ENCODE measurements at places on chromosomes 12 and 14. TPM values are rescaled to one million over a fixed set of nuclear protein-coding genes. Genes with fewer than 3 reads are reported as not detected.

DNA sequence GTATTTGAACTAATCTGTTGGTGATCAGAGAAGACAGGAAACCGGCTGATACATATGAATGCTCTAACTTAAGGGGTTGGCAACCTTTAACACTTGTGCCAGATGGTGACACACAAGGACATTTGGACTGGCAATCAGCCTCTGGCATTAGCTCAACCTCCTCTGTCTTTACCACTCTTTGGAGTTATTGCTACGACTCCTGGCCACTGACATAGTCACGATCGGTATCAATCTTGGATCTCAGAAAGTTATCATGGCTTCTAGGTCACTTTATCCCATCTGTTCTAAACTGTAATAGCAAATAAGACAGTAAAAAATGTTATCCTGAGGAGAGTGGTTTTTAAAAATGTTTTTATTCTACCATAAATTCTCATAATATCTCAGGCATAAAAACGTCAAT, 575.2 kb upstream of the MDGA2 start:
- no peak for DNase-seq
- H3K36me3 ChIP-seq, result no peaks in the 10 kb centered on the region
- no peak overlapping the region for H3K27ac ChIP-seq
- H3K4me3 ChIP-seq, result no peak overlapping the region
- no peaks in the 10 kb centered on the region for H3K27me3 ChIP-seq

- H3K27ac ChIP-seq, result no peak overlapping the region
- no peaks in the 10 kb centered on the region for H3K27me3 ChIP-seq
- DNase-seq, result no peak
- no peak overlapping the region for H3K4me3 ChIP-seq
- no peaks in the 10 kb centered on the region for H3K36me3 ChIP-seq
- H3K4me1 ChIP-seq, result no peaks in the 10 kb centered on the region
Observed at GRCh38 chr12:62876938-62877548, 57.9 kb downstream of the PPM1H start.

DNA sequence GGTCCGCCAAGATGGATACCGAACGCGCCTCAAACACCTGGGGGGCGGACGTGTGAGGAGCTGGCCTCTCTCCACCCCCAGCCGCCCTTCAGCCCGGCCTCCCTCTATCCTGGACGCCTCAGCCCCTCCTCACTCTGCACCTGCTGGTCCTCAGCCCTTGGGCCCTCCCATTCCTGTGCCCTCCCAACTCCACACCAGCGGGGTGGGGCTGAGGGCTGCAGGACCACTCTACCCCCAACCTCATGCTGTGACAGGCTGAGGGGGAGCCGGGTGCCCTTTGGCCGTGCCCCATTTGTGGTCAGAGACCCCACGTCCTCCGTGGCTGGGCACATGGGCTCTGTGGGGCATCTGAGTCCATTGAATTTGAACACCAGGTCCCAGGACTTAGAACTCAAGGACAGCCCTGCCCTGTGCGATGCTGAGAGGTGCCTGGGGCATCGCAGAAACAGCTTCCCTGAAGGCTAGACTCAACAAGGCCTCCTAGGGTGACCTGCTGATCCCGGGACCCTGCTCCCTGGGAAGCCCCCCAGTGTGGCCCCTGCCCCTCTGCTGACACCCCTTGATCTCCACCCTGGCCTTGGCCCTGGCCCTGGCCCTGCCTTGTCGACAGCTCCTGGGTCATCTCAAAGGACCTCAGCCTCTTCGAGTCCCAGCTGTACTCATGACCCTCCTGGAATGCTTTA, 82.0 kb upstream of the SFSWAP start:
- no peak overlapping the region for H3K4me3 ChIP-seq
- peaks cover 11% of the 10 kb centered on the region for H3K4me1 ChIP-seq
- no peak overlapping the region for H3K27ac ChIP-seq
- H3K36me3 ChIP-seq, result no peaks in the 10 kb centered on the region

CLEC2D gene
- total RNA-seq, result 13.5 TPM

GRCh38 chr12:105355752-105356151, 25.3 kb downstream of the C12orf75 start:
- no peak for DNase-seq
- no peak overlapping the region for H3K27ac ChIP-seq
- H3K36me3 ChIP-seq, result no peaks in the 10 kb centered on the region
- no peaks in the 10 kb centered on the region for H3K27me3 ChIP-seq

GRCh38 chr14:69441948-69442347, 42.6 kb upstream of the PLEKHD1 start:
- no peaks in the 10 kb centered on the region for H3K36me3 ChIP-seq
- H3K27ac ChIP-seq, result no peak overlapping the region
- no peaks in the 10 kb centered on the region for H3K27me3 ChIP-seq
- no peak overlapping the region for H3K4me3 ChIP-seq

- H3K27me3 ChIP-seq, result no peaks in the 10 kb centered on the region
- peak overlapping the region; percentile 35 for H3K27ac ChIP-seq
- peaks cover 52% of the 10 kb centered on the region for H3K4me1 ChIP-seq
- no peaks in the 10 kb centered on the region for H3K36me3 ChIP-seq
Observed at GRCh38 chr14:34364201-34364600, 97.8 kb downstream of the SPTSSA start.

PRB2 gene
- total RNA-seq, result not detected

FOXG1 gene
- not detected for total RNA-seq

- no peak overlapping the region for H3K4me3 ChIP-seq
- peaks cover 17% of the 10 kb centered on the region for H3K4me1 ChIP-seq
- H3K27ac ChIP-seq, result no peak overlapping the region
Observed at GRCh38 chr12:1634149-1634548, 5.1 kb downstream of the WNT5B start.

DNA sequence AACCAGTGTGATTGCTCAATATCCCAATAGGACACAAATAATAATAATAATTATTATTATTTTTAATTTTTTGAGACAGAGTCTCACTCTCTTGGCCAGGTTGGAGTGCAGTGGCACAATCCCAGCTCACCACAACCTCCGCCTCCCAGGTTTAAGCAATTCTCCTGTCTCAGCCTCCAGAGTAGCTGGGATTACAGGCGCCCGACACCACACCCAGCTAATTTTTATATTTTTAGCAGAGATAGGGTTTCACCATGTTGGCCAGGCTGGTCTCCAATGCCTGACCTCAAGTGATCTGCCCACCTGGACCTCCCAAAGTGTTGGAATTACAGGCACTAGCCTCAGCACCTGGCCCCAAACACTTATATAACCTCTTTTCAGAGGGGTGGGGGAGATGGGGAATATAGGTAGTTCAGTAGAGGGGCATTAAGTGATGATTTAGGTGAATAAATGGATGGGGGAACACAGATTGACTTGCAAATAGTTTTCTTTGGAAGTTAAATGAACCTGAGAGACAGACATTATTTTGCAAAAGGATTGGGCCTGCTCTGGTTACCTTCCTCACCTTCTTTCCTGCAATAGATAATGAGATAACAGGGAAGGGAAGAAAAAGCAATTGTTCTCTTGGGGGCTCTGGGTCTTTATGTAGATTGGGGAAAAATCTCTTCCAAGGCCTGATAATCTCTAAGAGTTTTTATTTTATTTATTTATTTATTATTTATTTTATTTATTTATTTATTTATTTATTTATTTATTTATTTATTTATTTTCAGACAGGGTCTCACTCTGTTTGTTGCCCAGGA, 57.7 kb downstream of the RESF1 start:
- no peaks in the 10 kb centered on the region for H3K36me3 ChIP-seq
- H3K27me3 ChIP-seq, result no peaks in the 10 kb centered on the region
- no peak for DNase-seq
- no peak overlapping the region for H3K27ac ChIP-seq
- no peak overlapping the region for H3K4me3 ChIP-seq
- H3K4me1 ChIP-seq, result no peaks in the 10 kb centered on the region

SCNN1A gene
- 55.2 TPM for total RNA-seq

GRCh38 chr12:7068994-7069346, 8.5 kb downstream of the C1S start:
- no peak for DNase-seq
- H3K36me3 ChIP-seq, result peaks cover 32% of the 10 kb centered on the region
- H3K27me3 ChIP-seq, result no peaks in the 10 kb centered on the region
- H3K4me3 ChIP-seq, result no peak overlapping the region
- H3K4me1 ChIP-seq, result peaks cover 24% of the 10 kb centered on the region

- H3K36me3 ChIP-seq, result no peaks in the 10 kb centered on the region
- peak overlapping the region; percentile 99 for H3K27ac ChIP-seq
- H3K4me3 ChIP-seq, result peak overlapping the region; percentile 94
- no peak for DNase-seq
Observed at GRCh38 chr12:6336889-6337853, 4.7 kb downstream of the TNFRSF1A start.

DNA sequence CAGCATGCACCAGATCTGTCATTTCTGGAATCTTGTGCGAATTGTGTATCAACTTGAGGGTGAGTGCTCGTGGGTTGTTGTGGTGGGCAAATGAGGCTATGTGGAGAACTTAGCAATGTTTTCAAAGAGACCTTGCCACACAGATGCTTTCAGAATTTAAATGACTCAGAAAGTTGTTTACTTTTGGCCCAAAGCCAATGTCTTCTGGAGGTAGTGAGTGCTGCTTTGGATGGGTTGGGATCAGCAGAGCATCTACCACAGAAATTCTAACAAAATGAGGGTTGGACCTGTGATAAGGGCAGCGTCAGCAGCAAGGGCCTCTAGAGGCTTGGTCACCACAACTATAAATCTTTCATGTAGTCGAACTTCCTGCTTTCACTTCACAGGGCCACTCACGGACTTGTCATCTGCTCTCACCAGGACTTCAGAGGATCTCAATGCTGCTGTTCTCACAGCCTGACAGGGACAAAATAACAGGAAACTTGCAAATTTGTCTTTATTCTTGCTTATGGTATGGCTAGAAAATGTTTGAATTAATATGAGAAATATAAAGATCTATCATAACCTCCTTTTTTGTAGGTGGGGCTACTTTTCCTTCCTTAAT, 111.4 kb downstream of the DACT1 start:
- DNase-seq, result no peak
- H3K27ac ChIP-seq, result no peak overlapping the region
- H3K4me3 ChIP-seq, result no peak overlapping the region
- peaks cover 38% of the 10 kb centered on the region for H3K4me1 ChIP-seq
- H3K27me3 ChIP-seq, result no peaks in the 10 kb centered on the region
- no peaks in the 10 kb centered on the region for H3K36me3 ChIP-seq

DNA sequence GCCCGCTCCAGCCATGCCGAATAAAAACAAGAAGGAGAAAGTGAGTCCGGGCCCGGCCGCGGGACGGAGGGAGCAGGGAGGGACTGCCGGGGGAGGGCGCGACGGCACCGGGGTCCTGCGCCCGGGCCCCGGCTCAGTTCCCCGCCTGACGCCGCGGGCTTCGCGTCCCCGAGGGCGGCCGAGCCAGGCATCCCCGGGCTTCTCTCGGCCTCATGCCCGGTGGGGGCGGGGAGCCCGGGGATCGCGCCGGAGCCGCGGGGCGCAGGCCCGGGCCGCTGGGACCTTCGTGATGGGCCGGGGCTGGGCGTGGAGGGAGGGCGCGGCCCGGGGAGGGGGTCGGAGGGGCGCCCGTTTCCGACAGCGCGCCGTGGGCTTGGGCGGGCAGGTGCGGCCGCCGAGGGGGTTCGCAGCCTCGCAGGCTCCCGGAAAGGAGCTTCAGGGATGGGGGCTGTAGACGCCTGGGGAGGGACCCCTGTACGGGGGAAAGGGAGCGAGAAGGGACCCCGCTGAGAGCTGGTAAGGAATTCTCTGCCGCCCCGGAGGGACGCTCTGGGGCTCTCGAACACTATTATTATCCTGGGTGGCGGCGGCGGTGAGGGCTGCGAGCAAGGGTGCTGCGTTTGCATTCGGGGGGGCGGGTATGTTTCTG, 496 bp downstream of the PPP2R5C start:
- peak overlapping the region; percentile 91 for H3K4me3 ChIP-seq
- H3K36me3 ChIP-seq, result peaks cover 7% of the 10 kb centered on the region
- H3K4me1 ChIP-seq, result peaks cover 12% of the 10 kb centered on the region
- no peak for DNase-seq
- H3K27me3 ChIP-seq, result no peaks in the 10 kb centered on the region

PLA2G1B gene
- not detected for total RNA-seq

SOS2 gene
- total RNA-seq, result 23.8 TPM

CCDC38 gene
- total RNA-seq, result not detected

RASSF9 gene
- 1.7 TPM for total RNA-seq

CACNA1C gene
- total RNA-seq, result 9.8 TPM

DNA sequence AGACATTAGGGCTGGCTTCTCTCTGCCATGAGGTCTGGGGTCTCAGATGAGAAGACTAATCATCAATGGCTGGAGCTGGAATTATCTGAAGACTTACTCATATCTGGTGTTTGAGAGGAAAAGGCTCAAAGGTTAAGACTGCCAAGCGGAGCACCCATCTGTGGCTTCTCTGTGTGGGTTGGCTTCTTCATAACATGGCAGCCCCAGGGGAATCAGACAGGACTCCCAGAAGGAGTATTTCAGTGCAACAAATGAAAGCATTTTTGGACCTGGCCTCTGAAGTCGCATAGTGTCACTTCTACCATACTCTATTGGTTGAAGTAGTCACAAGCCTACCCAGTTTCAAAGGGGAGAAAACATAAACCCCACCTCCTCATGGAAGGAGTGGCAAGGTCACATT, 171.8 kb upstream of the KRR1 start:
- DNase-seq, result no peak
- no peak overlapping the region for H3K4me3 ChIP-seq
- no peaks in the 10 kb centered on the region for H3K36me3 ChIP-seq
